ELR (cell line): ENCODE measurements at places on chromosomes 1 and 21.

GRCh38 chr21:36980280-36981048, 14.0 kb upstream of the HLCS start:
- DNase-seq = peak; percentile 35

DNA sequence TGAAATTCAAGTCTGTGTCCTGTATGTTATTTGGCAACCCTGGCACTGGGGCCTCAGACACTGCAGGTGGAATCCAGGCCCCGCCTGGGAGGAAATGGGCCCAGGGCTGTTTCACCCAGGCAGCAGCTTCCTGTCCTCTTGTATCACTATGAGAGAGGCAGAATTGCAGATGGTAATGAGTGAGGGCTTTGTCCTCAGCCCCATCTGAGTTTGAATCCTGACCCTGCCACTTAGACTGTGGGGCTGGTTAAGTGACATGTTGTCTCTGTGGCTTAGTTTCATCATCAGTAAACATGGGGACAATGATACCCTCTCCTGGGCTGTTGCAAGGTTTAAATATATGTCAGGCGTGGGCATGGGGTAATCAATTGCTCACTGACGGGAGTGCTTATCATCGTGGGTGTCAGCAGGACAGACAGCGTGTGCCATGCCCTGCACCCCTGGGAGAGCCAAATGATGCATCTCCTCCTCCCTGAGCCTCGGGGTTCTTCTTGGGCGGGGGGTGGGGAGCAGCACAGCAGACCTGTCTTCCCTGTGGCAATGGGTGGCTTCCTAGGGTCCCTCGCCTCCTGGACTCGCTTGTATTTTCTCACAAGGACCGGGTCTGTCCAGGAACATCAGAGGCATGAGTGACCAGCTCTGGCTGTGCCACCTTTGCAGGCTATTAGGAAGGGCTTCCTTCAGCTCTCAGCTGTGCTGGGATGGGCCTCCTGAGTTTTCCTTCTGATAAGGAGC, 42.1 kb downstream of the ARHGEF10L start:
- DNase-seq = no peak

GRCh38 chr21:45962531-45963231, 18.9 kb upstream of the COL6A1 start:
- DNase-seq = no peak

- peak; percentile 30 for DNase-seq
Measured at GRCh38 chr1:59292562-59292961, 4.3 kb upstream of the FGGY start.

DNA sequence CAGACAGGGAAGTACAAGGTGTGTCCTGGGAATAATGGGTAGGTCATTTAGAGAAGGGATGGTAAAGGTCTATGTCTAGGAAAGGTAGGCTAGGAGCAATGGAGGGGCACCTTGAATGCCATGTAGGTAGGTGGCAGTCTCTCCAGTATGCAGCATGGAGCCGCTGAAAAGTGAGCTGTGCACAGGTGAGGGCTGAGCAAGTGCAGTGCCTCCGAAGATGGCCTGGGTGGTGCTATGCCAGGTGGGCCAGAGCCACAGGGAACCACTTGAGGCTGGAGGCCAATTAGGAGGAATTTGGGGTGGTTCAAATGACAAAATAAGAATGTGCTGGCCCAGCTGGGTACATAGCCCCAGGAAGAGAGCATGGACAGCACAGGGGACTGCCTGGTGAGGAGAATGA, 25.0 kb downstream of the RNU5D-1 start:
- no peak for DNase-seq

- no peak for DNase-seq
Measured at GRCh38 chr1:228818928-228819630, 83.8 kb downstream of the RHOU start.

GRCh38 chr21:17921579-17922530, 102.7 kb upstream of the C21orf91 start:
- DNase-seq = peak; percentile 50

DNA sequence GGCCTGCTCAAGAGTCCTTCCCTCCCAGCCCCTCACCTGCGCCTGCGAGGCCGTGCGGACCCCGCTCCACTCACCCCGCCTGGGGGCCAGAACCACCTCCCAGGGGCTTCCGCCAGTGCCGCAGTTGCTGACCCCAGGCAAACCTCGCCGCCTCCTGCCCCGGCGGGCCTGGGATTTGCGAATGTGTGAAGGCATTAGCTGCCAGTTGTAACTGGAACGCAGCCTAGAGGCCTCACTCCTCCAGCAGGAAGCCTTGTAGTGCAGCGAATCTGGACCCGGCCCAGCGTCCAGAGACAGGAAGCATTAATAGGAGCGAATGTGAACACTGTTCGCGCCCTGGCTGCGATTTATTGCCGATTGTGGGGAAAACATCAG, 140.9 kb upstream of the ARHGEF16 start:
- peak; percentile 57 for DNase-seq

DNA sequence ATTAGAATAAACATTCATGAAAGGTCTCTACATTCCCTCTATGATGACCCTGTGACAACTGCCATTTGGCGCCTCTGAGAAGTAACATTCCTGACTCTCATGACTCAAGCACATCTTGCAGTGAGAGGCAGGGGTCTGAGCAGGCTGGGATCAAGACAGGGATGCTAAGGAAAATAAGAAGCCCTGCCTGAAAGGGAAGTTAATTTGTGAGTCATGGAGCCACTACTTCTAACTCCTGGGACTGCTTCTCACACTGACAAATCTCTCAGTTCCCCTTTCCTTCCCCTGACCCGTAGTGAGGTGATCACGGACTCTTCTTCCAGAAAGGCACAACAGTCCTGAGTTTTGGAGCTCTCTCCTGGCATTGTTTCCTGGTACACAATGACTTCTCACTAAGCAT, 231.9 kb downstream of the TNR start:
- DNase-seq = no peak

- no peak for DNase-seq
Measured at GRCh38 chr1:212364985-212365384, 49.7 kb downstream of the PACC1 start.

GRCh38 chr1:116226017-116226416, 114.8 kb downstream of the MAB21L3 start:
- DNase-seq = no peak

DNA sequence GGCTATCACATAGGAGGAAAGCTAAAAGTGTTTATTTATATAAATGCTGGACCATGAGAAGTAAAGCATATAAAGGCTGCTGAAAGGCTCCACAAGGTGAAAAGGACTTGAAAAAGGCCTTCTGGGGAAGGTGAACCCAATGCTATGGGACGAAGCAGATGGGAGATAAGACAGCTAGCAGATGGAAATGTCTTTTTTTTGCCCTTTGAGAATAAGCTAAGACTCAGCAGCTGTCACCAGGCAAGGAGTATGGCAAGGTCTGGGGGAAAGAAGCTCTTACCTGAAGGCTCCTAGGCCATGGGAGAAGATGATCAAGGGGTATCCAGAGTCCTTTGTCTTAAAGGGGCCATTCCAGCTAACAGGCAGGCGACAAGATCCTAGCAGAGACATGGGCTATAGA, 9.9 kb downstream of the PAFAH2 start:
- DNase-seq = no peak

- no peak for DNase-seq
Measured at GRCh38 chr1:203681739-203682138, 55.1 kb downstream of the ATP2B4 start.

GRCh38 chr1:75588779-75589475, 22.0 kb downstream of the SLC44A5 start:
- no peak for DNase-seq

GRCh38 chr1:237033061-237033460, 8.9 kb upstream of the RYR2 start:
- no peak for DNase-seq

GRCh38 chr1:6465461-6466005, 440 bp downstream of the TNFRSF25 start:
- DNase-seq = no peak

DNA sequence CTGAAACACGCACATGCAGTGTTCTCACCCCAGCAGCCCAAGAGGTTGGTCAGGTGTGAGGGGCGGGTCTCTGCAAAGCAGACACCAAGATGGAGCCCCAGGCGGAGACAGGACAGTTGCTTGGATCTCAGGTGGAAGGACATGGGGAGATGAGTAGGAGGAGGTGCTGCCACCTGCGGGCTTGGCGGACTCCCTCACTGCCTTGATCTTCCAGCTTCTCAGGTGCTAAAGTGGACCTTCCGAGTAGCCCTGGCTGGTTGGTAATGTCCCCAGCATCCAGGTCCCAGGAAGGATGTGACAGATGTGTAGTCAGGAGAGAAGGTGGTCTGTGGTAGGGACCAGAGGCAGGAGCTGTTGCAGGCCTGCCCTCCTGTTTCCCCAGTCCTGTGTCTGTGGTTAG, 114.1 kb downstream of the AJAP1 start:
- DNase-seq = no peak

- peak; percentile 42 for DNase-seq
Measured at GRCh38 chr1:16921391-16922185, at the start of gene CROCC. CROCC (plus strand) TSS chr1:16921931; CDS start chr1:16922019, 88 bp downstream.

DNA sequence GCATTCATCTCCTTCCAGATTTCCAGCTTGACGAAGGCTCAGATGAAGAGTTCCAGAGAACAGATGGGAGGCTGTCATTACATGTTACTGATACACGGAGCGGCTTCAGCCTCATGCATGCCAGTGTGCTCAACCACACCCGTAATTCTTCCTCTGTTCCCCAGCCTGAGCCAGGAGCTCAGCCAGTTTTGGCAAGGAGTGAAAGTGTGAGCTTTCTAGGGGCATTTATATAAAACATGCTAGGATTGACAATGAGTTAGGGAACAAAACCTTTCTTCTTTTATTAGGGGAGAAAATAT, 290.4 kb upstream of the PLXNA2 start:
- DNase-seq = no peak

GRCh38 chr1:2644591-2645101, 11.8 kb upstream of the MMEL1 start:
- DNase-seq = no peak

GRCh38 chr1:240169188-240169587, 77.5 kb downstream of the FMN2 start:
- peak; percentile 65 for DNase-seq

GRCh38 chr1:107057197-107058133, 991 bp downstream of the PRMT6 start:
- DNase-seq = peak; percentile 71

- peak; percentile 76 for DNase-seq
Measured at GRCh38 chr21:41993744-41994143, 16.4 kb downstream of the ZBTB21 start.

- DNase-seq = no peak
Measured at GRCh38 chr21:27406300-27407009, 439.6 kb upstream of the ADAMTS5 start.

DNA sequence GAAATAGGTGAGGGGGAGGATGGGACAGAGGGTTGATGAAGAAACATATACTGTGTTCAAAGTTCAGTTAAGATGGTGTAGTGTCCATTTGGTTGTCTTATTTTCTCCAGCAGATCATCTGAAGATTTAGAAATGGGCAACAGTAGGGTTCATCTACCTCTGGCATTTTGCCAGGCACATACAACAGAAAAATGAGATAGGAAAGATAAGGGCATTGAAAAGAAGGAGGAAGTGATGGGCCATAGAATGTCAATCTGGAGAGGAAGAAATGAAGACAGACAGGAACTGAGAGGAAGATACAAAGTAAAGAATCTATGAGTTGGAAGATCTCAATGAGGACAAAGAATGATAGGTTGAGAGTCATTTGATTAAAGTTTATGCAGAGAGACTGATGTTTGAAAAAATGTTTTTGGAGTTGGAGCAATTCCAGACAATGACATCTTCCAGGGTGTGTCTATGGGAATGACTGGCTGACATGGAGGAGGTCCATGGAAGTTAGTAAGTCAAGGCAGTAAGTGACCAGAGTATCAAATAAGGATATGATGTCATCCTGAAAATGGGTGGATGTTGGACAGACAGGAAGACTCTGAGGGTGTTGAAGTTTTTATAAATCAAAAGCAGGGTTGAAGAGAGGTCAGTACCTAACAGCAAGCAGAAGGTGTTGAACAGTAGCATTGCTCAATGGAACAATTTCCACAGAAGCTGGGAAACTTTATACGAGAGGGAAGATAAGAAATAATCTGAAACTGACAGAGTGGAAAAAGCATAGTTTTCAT, 18.7 kb upstream of the CD55 start:
- DNase-seq = no peak

DNA sequence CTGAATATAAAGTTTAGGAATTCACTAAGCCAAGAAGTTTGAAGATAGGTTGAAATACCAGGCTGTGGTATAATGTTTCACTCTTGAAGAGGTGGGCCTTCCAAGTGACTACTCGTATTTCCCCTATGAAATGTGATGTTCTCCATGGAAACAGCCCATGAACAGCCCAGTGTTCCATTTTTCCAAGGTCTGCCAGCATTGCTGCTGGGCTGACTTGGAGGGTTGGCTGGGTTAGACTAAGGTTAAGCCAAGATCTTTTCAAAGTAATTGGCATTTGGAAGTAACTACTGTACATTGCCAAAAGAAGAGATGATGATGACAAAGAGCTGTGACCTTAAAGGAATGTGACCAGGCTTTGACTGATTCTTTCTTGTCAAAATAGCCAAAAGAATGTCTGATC, 73.8 kb downstream of the RPE65 start:
- DNase-seq = no peak

GRCh38 chr1:43271186-43272118, 1.7 kb downstream of the TMEM125 start:
- DNase-seq = no peak

GRCh38 chr1:222394224-222394623, 153.7 kb downstream of the HHIPL2 start:
- no peak for DNase-seq

DNA sequence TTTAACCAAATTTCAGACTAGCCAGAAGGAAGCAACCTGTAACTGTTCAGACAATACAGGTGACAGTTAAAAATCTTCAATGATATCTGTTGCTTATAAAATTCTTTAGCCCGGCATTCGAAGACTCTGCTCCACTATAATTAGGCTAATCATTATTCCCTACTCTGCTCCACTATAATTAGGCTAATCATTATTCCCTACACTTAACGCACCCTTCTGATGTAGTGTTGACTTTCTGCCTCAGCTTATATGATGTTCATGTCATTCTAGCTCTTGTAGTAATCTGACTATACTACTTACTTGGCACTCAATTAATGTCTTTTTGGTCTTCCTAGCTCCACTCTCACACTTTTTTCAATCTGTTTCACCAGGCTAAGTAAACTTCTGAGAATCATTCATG, 13.3 kb downstream of the TESK2 start:
- no peak for DNase-seq

GRCh38 chr1:109959974-109960744, 24.4 kb upstream of the AHCYL1 start:
- peak; percentile 77 for DNase-seq

DNA sequence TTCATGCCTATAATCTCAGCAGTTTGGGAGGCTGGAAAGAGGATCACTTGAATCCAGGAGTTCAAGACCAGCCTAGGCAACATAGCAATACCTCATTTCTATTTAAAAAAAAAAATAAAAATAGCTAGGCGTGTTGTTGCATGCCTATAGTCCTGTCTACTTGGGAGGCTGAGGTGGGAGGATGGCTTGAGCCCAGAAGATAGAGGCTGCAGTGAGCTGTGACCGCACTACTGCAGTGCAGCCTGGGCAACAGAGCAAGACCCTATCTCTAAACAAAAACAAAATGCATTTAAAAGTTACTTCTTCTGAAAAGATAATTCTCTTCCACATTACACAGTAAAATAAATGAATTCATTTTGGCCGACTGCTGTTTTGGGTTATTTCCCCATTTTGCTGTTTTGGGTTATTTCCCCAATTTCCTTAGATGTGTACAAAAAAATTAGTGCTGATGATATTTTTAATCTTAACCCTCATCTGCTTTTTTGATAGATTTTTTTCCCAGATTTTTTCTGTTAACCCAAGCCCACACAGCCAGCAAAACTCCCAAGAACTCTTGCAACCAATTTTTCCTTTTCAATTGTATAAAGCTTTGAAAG, 23.0 kb upstream of the SAMSN1 start:
- DNase-seq = no peak
